SK-MEL-5 (cell line): ENCODE measurements at places on chromosomes 3 and 15. TPM values are rescaled to one million over a fixed set of nuclear protein-coding genes. Genes with fewer than 3 reads are reported as not detected.

Gene FAIM
- 9.0 and 11.8 TPM in 2 replicates for total RNA-seq

Gene TMEM207
- total RNA-seq: 0.19 and 0.21 TPM in 2 replicates

Gene CCDC39
- not detected in 2 replicates for total RNA-seq

Gene LCTL
- 0.21 and 0.40 TPM in 2 replicates for total RNA-seq

Gene SLC27A2
- total RNA-seq: 0.13 and 0.34 TPM in 2 replicates

DNA sequence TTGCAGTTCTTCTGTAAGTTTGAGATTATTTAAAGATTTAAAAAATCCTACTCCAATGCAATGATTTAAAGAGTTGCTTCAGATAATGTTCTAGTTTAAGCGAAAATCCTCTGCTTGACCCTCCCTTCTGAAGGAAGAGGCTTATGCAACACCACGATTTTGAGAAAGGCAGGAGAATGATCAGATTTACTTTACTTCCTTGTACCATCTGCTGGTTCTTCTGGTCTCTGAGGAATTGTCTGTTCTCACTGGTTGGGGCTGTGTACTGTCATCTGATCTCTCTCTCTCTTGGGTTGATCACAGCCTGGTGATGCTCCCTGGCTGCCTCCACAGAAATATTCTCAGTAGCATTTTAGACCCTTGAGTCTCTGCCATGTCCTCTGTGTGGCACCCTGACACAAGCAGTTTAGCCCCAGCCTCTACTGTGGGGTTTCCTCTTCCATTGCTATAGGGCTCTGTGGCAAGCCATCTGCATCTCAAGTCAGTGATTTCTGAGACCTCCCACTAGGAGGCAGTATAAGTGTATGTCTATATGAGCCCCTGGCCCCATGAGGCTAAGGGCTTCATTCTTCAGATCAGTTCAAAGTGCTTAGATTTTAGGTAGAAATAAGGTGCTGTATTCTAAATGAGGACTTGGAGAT lies 50.8 kb upstream of the PLAAT1 start:
- DNase-seq: peak; percentile 89

- DNase-seq: peak; percentile 31
Measured at GRCh38 chr3:154310840-154311239, 13.4 kb downstream of the DHX36 start.

GRCh38 chr3:169678122-169678521 lies 14.6 kb upstream of the MECOM start:
- DNase-seq: no peak

DNA sequence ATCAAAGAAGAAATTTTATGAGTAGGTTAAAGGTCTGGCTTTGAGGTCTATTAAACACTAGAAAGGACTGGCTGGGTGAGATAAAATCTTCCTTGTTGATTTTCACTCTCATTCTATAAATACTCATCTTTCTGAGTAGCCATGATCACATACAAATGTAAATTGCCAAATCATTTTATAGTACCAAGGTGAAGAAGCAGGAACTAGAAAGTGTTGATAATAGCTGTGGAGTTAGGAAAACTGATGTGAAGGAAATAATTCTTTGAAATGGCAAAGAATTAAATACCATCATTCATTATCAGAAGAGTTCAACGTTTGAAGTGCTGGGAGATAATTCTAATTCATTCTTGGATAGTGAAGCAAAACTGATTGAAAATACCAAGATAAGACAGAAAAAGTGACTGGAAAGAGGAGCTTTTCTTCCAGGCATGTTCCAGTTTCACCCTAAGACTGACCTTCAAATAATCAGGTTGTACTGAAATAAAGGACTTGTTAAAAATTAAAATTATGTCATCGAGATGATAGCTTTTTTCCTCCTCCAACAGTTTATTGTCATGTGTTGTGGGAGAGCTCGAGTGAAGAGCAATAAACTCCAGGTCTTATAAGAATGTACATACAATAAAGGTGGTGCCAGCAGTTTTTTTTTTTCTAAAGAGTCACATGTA lies 17.4 kb downstream of the THBS1 start:
- no peak for DNase-seq

GRCh38 chr15:70829371-70830166 lies 24.4 kb downstream of the LARP6 start:
- DNase-seq: no peak

DNA sequence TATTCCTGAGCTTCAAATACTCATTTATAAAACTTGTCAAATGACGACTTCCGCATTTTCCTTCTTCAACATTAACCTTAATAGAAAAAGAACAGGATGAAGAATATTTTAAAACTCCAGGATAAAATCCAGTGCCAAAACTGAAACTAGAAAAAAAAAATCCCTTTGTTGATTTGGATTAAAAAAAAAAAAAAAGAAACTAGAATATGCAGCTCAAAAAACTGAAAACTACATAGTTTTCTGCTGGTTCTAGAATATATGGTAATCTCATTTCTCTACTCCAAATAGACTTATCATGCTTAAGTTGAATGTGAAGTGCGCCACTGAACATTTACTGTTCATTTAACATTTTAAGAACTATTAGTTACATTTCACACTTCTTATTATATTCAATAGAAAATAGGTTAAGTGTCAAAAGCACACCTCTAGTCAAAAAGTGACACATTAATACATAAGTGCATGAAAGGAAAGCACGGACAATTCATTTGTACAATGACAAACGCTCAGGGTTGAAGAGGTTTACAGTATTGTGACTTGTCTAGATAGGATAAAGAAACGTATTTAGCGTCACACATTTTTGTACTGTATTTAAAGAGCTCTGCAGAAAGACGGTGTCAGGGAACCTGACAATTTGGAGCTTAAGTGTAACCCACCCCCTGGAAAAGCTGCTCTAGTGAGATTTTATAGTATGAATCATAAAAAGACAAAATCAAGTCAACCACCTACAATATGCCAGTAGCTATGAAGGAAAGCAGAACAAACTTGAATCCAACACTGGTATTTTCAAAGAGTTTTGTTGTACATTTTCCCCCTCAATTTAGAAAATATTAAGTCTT lies 5.8 kb downstream of the TRA2B start:
- DNase-seq: no peak

DNA sequence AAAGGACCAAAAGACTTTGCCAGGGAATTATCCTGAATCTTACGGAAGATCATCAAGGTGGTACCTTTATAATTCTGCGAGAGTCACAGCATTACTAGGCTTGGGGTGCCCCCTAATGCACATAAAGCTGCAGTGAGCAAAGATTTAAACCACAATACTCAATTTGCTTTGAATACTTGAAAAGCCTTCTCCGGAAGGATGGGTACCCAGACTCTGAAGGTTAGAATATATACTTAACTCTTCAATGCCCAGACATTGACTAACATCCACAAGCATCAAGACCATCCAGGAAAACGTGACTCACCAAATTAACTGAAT lies 117.8 kb upstream of the KCNH8 start:
- peak; percentile 5 for DNase-seq

DNA sequence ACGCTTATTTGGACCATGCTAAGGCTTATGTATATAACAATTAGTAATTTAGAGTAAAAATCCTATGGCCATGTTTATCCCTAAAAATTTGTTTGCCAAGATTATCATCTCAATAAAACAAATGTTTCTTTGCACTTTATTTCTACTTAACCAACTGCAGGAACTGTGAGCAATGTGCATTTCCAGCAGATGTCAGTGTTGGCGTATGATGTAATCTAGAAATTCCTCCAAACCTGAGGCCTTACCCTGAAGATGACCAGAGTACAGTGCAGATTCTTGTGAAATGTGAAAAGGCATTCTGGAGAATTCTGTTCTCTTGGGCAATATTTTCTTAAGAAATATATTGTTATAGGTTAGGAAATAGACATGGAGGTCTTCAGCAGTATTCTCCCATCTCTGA lies 205.9 kb downstream of the MBNL1 start:
- DNase-seq: peak; percentile 78

- no peak for DNase-seq
Measured at GRCh38 chr3:42161050-42161935, 70.1 kb downstream of the TRAK1 start.

- no peak for DNase-seq
Measured at GRCh38 chr3:55190331-55190730, 262.5 kb upstream of the LRTM1 start.

GRCh38 chr15:49155110-49155833 lies at the start of gene COPS2:
TSS of gene COPS2 (minus strand) at chr15:49155599. CDS start at chr15:49155578, 21 bp downstream.
- peak; percentile 98 for DNase-seq

DNA sequence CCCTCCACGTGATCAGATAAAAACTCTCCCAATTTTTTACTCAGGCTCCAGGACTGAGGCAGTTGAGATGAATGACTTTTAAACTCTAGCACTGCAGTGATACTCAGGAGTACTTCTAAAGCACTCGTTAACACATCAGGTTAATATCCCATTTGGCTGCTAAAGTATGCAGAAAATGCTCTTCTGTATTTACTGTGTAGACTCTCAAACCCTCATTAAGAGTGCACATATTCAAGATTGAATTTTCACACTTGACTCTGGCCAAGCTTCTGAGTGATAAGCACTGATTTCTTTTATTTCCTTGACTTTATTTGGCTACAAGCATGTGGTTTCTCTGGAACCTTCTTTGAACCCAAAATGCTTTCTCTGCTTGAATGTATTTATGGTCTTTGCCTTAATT lies 392.3 kb upstream of the NECTIN3 start:
- no peak for DNase-seq

DNA sequence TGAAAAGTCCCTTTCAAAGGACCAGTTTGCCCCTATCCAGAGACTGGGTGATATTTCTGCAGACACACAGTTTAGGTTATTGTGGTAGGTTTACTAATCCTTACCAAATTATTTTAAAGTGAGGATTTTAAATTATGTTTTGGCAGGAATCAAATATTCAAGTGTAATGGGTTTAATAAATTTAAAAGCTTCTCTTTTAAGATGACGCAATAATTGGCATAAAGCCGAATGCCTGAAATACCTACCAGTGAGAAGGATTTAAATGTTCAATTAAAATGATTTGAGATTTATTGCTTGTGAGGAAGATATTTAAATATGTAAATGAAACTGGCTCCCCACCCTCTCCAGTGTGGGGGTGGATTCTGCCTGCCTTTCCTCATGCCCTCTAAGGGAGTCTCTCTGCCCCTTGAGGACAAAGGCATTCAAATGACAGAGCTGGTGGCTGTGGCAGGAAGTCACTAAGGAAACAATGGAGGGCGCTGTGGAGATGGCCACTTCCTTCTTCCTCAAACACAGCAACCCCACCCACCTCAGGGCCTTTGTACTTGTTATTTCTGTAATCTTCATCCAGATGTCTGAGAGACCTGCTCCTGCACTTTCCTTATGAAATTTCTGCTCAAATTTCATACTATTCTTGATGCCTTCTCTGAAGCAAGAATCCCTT lies 131.7 kb downstream of the TNIK start:
- peak; percentile 36 for DNase-seq

DNA sequence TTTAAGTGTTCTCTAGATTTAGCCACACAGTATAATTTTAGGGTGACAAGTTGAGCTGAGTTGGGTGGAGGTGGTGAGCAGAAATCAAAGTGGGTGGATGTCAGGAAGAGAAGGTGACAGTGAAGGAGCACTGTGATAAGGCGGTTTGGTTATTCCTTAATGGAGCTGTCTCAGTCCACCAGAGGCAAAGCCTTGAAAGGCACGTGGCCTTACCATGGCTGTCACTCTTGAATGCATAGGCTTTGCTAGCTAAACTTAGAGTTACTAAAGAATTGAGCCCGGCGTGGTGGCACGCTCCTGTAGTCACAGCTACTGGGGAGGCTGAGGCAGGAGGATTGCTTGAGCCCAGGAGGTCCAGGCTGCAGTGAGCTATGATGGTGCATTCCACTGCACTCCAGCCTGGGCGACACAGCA lies 560 bp upstream of the TTLL13 start:
- DNase-seq: no peak
